ENCODE measurements at places on chromosomes 12 and 14.

DNA sequence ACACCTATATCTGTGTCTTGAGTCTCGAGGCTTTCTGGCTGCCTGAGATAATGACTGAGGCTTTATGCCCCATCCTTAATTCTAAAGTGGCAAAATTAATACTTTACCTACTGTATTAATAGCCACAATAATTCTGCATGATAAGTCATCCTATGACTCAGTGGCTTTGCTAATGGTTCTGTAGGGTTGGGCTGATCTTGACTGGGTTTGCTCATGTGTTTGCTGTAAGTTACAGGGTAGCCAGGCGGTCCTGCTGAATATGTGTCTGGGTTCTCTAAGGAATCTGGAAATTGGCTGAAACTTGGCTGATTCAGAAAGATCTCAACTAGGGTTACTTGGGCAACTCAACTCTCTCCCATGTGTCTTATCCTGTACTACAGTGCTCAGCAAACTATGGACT is 21.7 kb downstream of the MGST1 start:
- no peak for DNase-seq

DNA sequence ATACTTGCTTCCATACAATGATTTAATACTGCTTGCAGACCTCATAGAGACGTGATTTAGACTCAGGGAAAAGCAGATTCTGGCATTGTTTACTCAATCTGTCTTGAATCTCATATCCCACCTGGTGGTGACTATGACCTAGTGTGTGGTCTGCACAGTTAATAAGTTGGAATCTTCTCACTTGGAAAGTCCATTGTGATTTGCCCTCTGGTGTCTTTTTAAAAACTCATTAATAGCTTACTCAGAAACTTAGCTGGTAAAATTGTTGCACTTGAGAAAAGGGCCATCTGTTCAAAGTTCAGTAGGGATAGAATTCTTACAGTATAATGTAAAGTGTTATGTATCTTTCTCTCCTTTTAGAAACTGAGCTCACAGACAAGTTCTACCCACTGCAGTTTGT is 106.0 kb downstream of the PELI2 start:
- no peak for DNase-seq

- no peak for DNase-seq
These were observed 24.3 kb upstream of the RCOR1 start for GRCh38 chr14:102568115-102568614.

- DNase-seq, result no peak
These were observed 40.5 kb downstream of the PRMT8 start for GRCh38 chr12:3531496-3531895.

- DNase-seq, result no peak
These were observed 239.8 kb upstream of the FAR2 start for GRCh38 chr12:28909291-28909690.

DNA sequence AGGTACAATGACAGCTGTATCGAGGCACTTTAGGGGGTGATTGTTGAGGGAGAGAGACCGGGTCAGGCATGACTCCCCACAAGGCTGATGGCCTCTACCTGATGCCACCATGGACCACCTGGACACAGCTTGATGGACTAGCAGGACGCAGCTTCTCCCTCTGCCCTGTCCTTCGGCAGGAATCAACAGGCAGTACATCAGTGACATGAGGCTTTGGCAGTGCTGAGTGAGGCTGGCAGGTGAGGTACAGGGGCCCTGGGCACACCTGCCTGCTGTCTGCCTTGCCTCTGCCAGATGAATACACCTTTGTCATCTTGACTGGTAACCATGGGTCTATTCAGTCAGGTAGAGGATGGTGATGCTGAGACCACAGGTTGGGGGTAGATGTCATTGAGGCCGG is 25.3 kb upstream of the ESRRB start:
- DNase-seq, result no peak

GRCh38 chr12:25248732-25249131 is 2.0 kb downstream of the KRAS start:
- DNase-seq, result no peak

GRCh38 chr14:51538973-51539372 is 112.7 kb upstream of the FRMD6 start:
- no peak for DNase-seq

- DNase-seq, result no peak
These were observed 46.3 kb downstream of the FOXN3 start for GRCh38 chr14:89370781-89371180.

GRCh38 chr14:79947440-79948054 is 263.8 kb downstream of the DIO2 start:
- peak; percentile 60 for DNase-seq

GRCh38 chr14:71372411-71372838 is 465.2 kb downstream of the PCNX1 start:
- DNase-seq, result no peak

GRCh38 chr14:92846162-92846897 is 52.2 kb downstream of the GOLGA5 start:
- no peak for DNase-seq

DNA sequence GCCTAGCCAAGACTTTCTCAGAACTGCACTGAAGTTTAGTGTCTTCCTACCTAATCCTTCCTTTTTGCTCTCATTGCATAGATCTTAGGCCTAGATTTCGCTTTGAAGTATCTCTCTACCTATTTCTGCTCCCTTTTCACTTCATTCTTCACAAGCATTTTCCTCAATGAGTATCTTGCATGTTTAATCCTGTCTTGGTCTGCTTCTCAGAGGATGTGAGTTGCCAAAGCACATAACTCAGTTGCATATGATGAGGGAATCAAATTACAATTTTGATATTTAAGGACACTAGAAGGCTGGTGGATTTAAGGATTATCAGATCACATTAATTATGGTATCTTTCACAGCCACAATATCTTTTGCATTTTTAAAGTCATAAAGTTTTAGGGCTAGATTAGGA is 195.5 kb upstream of the DAAM1 start:
- no peak for DNase-seq

DNA sequence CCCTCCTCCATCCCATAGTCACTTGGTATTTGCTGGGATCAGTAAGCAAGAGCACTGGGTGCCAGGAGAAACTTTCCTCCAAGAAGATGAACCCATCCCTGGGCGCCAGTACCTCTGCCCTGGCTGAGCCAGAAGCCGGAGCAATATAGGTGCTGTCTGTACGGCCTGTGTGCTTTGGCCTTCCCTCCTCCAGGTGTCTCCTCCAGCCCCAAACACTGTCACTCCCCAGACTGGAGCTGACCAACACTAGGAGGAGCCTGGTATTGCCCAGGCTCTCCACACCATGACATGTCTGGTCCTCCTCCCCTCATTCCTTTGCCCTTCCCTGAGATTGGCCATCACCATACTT is 4.9 kb downstream of the GSTZ1 start:
- DNase-seq, result no peak

DNA sequence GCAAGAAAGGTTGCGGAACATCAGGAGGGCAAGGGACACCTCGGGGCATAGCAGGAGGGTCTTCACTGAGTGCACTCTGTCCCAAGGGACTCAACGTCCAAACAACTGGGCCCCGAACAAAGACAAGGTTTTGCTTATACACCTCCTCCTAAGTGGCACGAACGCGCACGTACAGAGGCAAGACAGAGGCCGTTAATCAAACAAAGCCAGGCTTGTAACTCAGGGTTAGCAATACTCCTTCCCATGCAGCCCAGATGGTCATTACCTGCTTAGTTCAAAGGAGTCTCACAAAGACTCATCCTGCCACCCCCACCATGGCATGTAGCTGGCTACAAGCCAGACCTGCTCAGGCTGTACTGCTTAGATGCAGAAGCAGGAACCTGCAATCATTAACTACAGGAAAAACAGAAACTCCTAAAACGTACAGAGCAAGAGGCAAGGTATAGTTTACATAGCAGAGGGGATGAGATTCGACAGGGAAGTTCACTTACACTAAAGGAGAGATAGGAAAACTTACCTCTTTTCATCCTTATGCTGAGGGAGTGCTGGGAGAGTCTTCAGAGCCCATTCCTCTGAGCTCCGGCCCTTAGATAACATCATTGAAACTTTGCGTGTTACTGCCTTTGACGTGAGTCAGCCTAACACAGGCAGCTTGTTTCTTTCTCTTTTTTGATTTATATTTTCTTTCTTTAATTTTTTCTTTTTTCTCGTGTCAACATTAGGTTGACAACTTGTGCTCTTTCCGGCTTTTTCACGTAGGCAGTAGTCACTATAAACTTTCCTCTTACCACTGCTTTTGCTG is 1319.1 kb downstream of the TMEM121 start:
- DNase-seq, result peak; percentile 69

GRCh38 chr12:56253091-56253490 is 5.1 kb downstream of the ANKRD52 start:
- DNase-seq, result no peak

Data from NCI-H345 (cell line).